ENCODE measurements at places on chromosomes 6 and 20.

GRCh38 chr6:152089992-152090391 lies 282.5 kb downstream of the ESR1 start:
- DNase-seq = no peak

- no peak for DNase-seq
These were observed 20.2 kb downstream of the RIPK1 start for GRCh38 chr6:3088446-3088845.

- DNase-seq = no peak
These were observed 8.5 kb upstream of the DACT2 start for GRCh38 chr6:168328086-168328485.

- no peak for DNase-seq
These were observed 154.7 kb upstream of the PDE10A start for GRCh38 chr6:165817771-165818170.

GRCh38 chr6:162377735-162378134 lies 349.8 kb downstream of the PRKN start:
- DNase-seq = no peak

DNA sequence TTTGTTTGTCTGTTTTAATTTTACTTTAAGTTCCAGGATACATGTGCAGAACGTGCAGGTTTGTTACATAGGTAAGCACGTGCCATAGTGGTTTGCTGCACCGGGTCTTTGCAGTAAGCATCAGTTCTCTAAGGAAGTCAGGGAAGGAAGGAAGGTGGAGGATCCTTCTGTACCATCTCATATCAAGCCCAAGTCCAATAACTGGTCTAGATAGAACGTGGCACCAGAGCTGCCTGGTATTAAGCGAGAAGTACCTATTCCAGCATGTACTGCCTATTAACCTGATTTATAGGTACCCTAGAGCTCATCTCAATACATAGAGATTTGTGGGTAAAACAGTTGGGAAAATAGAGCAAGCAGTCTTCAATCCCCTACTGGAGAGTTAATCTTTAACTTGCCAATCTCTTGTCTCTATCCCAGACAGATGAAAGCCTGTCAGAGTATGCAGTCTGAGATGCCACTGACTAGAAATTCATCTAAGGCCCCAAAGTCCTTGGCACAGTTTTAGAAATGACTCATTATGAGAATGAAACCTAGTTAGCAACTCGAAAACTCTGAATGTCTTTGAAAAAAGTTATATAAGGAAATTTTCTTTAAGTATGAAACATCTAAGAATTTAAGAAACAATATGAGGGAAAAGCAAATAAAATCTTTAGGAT lies 144.9 kb downstream of the TFAP2A start:
- DNase-seq = no peak

DNA sequence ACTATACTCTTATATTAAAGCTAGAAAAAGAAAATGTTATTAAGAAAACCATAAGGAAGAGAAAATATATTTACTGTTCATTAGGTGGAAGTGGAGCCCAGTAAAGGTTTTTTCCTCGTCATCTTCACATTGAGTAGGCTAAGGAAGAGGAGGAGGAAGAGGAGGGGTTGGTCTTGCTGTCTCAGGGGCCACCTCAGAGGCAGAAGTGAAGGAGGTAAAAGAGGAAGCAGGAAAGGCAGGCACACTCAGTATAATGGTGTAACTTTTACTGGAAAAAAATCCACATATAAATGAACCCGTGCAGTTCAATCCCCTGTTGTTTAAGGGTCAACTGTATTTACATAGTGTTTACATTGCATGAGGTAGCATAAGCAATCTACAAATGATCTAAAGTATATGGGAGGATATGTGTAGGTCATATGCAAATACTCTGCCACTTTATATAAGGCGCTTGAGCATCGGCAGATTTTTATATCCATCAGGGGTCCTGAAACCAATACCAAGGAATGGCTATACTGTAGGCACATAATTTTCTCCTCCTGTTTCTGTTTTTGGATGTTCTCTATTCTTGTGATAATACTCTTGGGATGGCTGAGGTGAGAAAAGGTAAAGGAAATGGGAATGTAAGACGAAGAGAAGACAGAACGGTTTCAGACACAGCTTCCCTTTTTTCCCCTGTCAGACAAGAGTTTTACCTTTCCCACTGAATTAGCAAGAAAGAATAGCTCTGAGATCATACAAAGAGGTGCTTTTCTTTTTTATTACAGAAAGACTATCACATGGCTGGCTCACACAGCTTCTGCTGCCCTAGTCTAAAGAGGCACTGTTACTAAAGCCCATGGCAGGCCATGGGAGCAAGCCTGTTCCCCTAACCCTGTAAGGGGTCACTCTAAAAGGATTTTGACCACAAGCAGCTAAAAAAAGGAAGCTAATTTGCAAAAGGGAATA lies 59.9 kb downstream of the NUDT3 start:
- DNase-seq = no peak

- DNase-seq = no peak
These were observed 48.6 kb downstream of the DTNBP1 start for GRCh38 chr6:15614277-15614676.

GRCh38 chr6:168817558-168818159 lies 376.7 kb downstream of the SMOC2 start:
- DNase-seq = no peak

DNA sequence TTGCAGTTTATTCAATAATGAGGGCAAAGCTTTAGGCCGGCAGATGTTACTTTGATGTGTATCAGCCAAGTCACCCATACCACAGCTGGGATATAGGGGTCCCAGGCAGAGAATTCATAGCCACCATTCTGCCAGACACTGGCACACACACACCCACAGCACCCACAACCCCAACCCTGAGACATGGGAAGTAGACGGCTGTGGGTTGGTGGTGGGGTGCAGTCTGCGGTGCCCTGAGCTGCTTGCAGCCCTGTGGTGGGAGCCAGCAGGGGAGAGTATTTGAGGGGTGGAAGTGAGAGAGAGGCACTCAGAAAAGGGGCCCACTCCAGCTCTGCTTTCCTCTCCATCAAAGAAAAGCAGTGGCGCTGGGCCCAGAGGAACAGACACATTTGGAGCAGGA lies 125.3 kb downstream of the FOXO3 start:
- DNase-seq = no peak

DNA sequence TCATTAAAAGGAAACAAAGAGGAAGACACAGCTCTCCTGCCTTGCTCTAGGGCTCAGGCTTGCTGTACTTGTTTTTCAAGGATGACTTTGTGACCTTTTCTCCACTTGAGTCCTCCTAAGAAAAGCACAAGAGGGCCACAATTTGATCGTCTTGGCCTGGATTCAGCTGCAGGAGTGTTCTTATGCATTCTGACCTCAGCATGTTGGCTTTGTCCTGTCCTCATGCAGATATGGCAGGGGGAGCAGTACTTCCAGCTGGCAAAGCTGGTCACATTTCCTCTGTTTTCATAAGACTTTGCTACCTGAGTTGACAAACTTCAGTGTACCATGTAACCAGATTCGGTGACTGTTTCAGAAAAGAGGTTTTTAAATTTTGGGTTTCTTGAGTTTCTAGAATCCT lies 30.8 kb downstream of the KDM1B start:
- no peak for DNase-seq

DNA sequence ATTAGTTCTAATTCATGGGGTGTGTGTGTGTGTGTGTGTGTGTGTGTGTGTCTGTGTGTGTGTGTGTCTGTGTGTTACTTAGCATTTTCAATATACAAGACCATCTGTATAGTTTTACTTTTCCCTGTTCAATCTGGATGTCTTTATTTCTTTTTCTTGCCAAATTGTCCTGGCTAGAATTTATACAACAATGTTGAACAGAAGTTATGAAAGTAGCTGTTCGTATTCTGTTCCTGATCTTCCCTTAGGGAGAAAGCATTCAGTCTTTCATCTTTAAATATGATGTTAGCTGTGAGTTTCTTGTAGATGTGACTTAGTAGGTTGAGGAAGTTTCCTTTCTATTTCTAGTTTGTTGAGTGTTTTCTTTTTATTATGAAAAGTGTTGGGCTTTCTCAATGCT lies 334.7 kb upstream of the RNF24 start:
- no peak for DNase-seq
